ENCODE measurements at places on chromosomes 4 and X. TPM values are rescaled to one million over a fixed set of nuclear protein-coding genes. Genes with fewer than 3 reads are reported as not detected.

- no peak overlapping the region for H3K27ac ChIP-seq
- no peak overlapping the region for H3K4me3 ChIP-seq
- DNase-seq: no peak
- no peaks in the 10 kb centered on the region for H3K36me3 ChIP-seq
- no peaks in the 10 kb centered on the region for H3K27me3 ChIP-seq
- no peaks in the 10 kb centered on the region for H3K4me1 ChIP-seq
Observed at GRCh38 chr4:122045533-122045932, 93.7 kb upstream of the TRPC3 start.

DNA sequence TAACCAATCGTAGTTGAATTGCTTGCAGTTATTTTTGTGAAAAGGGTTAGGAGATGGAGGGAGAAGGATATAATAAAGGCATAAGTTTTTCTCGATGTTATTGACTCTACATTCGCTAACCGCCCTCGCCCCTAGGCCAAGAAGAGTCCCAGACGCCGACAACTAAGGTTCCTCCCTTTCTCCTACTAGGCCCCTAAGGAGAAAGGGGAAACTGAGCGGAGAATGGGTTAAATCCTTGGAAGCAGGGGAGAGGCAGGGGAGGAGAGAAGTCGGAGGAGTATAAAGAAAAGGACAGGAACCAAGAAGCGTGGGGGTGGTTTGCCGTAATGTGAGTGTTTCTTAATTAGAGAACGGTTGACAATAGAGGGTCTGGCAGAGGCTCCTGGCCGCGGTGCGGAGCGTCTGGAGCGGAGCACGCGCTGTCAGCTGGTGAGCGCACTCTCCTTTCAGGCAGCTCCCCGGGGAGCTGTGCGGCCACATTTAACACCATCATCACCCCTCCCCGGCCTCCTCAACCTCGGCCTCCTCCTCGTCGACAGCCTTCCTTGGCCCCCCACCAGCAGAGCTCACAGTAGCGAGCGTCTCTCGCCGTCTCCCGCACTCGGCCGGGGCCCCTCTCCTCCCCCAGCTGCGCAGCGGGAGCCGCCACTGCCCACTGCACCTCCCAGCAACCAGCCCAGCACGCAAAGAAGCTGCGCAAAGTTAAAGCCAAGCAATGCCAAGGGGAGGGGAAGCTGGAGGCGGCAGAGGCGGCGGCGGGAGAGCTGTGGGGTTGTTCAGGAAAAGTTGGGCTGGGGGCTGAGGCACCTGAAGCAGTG is 5.9 kb downstream of the ATOH1 start:
- no peaks in the 10 kb centered on the region for H3K4me1 ChIP-seq
- H3K36me3 ChIP-seq: no peaks in the 10 kb centered on the region
- no peak for DNase-seq
- H3K27ac ChIP-seq: no peak overlapping the region

GRCh38 chr4:85028910-85029309 is 62.4 kb upstream of the WDFY3 start:
- no peaks in the 10 kb centered on the region for H3K27me3 ChIP-seq
- no peak overlapping the region for H3K4me3 ChIP-seq
- no peak for DNase-seq

The EDA2R gene
- 6.2 TPM for total RNA-seq

- DNase-seq: no peak
- H3K27me3 ChIP-seq: no peaks in the 10 kb centered on the region
Observed at GRCh38 chrX:32116047-32116446, 1044.2 kb upstream of the FTHL17 start.

The MAGEA3 gene
- not detected for total RNA-seq

Data from aorta (tissue), 5 donors.